ENCODE measurements at places on chromosomes 3 and 15.

DNA sequence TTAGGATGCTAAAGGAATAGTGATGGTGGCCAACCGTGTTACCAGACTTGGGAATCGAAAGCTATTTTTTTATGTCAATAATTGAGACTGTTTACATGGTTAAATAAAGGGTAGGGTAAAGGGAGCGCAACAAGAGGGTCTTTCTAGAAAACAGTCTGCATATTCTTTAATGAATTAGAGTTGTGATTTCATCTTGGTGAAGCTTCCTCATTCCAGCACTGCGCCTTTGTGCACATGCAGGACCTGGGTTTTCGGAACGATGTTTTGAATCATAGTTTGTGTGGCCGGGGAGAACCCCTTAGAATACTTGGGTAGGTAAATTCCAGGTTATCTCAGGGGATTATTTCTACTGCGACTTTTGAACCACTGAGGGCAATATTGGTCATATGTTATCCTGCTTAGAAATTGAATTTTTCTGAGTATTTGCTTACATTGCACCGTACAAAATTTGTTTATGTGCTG is 1.3 kb downstream of the PIK3CA start:
- peak; percentile 53 for DNase-seq

DNA sequence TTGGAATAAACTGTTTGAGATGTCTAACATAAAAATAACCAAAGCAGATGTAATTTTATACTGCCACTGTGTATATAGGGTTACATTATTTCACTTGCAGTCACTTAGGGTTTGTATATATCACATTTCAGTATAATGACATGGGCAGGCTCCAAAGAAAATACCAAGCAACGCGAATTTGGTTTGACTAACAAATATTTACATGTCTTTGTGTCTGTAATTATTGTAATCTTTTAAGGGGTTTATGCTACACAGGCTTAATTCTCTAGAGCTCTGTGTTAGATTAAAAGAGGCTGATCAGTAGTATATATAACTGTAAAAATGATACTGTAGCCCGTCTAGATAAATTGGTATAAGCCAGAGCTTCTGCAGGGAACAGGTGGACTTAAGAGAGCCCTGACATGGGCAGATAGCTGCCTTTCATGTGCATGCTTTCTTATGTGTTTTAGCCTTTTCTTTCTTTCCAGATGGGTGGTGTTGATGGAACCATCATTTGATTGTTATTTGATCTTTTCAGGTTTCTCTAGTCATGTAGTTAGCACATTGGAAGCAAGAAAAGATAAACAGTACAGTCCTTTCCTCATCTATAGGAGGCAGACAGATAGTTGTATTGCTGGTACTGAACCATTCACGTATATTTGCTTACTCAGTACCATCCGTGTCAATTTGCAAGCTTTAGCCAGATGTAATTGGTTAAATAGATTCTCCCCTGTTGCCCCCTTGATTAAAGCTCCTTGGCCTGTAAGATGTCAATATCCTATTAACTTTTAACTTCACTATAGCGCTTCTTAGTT is 86.1 kb downstream of the GALK2 start:
- DNase-seq = no peak

- DNase-seq = no peak
Observed at GRCh38 chr15:36763685-36764084, 184.3 kb downstream of the CDIN1 start.

DNA sequence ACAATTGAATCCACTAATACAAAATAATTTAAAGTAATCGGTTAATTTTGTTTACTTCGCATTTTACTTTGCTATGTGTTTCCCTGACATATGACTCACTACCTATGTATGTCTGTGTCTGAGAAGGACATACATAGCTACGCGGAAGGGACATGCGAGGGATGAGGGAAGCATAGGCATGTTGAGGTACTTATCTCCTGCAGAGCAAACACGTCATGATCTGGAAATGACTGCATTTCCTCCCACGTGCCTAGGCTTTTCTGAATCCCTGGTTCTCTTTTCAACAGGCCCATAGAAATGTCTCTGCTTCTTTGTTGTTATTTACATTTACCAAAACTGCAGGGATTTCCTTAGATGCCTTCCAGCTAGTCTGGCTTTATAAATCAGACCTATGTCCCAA is 27.5 kb downstream of the ALCAM start:
- peak; percentile 93 for DNase-seq

- no peak for DNase-seq
Observed at GRCh38 chr15:99578809-99579208, 13.0 kb downstream of the MEF2A start.

- no peak for DNase-seq
Observed at GRCh38 chr15:34339946-34340345, 2.4 kb upstream of the SLC12A6 start.

DNA sequence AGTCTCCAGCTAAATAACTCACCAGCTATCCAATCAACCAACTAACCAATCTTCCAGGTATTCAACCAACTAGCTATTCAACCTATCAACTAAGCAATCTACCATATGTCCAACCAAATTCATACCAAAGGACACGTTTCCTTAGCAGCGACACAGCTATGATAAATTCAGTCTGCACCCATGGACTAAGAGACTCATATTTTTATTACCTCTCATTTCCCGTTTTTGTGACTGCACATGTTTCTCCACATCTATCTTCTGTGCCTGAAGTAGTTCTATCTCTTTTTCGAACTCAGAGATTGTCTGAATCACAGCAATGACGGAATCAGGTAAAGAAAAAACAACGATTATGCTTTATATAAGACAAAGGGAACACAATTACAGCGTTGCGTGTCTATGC is 34.0 kb upstream of the GNB5 start:
- no peak for DNase-seq

GRCh38 chr3:147191795-147192385 is 214.5 kb downstream of the ZIC4 start:
- peak; percentile 69 for DNase-seq

DNA sequence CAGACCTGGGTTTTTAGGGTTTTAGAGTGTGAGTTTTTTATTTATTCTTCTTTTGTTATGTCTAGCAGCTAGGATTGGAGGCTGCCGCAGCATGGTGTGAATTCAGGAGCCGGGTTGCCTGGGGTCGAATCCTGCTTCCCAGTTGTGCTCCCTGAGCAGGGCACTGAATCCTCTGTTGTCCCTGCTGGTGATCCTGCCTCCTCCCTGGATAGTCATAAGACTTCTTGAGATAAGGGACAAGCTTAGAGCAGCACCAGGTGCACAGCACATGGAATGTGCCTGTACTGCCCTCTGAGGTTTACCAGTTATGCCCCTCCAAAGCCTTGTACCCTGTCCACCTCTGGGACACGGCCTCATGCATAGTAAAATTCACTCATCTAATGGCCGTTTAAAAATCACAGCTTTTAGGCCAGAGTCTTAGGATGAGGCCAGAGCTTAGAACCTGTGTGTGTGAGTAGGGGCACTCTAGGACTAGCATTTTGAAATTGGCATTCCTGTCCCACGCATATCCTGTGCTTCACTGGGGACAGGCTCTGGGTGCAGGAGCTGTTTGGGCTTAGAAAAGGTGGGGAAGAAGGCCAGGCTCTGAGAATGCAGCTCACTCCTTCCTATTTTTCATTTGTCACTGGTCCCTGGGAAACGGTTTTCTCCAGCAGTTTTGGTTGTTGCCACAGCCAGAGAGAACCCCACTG is 47.7 kb downstream of the CHCHD6 start:
- DNase-seq = peak; percentile 1

Data from bronchial epithelial cell (primary cell).